ENCODE measurements at places on chromosomes 7 and 10. TPM values are rescaled to one million over a fixed set of nuclear protein-coding genes. Genes with fewer than 3 reads are reported as not detected.
A peak's percentile ranks its signal among the peaks of the same experiment; 100 is the strongest.

GATA3 gene
- total RNA-seq = 0.80 TPM

DNA sequence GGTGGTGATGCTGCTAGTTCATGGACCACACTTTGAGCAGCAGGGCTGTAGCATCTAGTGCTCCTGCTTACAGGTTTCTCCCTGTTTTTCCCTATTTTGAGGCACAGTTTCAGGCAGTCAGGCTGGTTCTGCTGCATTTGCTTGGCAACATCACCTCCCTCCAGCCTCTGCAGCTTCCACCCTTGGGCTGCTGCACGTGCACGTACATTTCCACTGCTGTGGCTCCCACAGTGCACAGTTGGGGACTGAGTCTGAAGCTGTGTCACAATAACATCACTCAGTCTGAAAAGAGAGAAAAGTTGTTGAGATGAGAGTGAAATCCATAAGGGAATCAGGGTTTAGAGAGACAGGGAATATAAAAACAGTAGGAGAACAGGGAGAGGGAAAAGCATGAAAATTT is 230.7 kb upstream of the FZD1 start:
- DNase-seq = no peak

GRCh38 chr7:158818325-158819213 is 10.7 kb downstream of the ESYT2 start:
- peak; percentile 47 for DNase-seq

- no peak for DNase-seq
Measured at GRCh38 chr7:151511946-151512345, 7.7 kb downstream of the RHEB start.

STEAP2 gene
- 2.1 TPM for total RNA-seq

DNA sequence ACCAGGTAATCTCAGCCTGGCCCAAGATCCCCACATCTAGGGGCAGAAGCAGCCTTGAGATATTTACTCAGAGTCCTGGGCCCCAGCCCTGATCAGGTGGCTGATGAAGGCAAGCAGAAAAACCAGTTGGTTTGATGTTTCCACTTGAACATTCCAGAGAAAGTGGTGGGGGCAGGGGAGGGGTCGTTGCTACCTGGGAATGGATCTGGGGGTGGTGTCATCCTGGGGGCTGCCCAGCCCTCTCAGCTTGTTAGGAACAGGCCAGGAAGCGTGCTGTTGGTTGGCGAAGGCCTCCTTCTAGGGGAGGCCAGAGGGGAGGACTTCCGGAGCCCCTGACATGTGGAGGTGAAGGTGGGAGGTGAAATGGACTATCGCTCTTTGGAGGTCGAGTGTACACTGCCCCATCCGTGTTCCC is 3.7 kb upstream of the ABHD11 start:
- DNase-seq = no peak

NEURL1 gene
- 0.05 TPM for total RNA-seq

RBAK gene
- 8.0 TPM for total RNA-seq

DNA sequence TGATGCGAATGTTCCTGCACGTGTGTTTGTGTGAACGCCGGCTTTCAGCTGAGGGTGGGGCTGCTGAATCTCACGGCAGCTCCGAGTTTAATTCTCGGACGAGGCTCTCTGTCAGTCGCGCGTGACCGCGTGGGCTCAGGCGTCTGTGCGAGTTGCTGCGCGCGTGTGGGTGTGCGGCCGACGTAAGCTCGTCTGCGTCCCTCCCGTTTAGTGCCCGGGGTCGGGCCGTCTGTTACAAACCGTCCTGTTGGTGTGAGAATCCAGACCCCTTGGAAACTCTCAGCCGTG is 41.6 kb upstream of the CFAP46 start:
- DNase-seq = no peak

DNA sequence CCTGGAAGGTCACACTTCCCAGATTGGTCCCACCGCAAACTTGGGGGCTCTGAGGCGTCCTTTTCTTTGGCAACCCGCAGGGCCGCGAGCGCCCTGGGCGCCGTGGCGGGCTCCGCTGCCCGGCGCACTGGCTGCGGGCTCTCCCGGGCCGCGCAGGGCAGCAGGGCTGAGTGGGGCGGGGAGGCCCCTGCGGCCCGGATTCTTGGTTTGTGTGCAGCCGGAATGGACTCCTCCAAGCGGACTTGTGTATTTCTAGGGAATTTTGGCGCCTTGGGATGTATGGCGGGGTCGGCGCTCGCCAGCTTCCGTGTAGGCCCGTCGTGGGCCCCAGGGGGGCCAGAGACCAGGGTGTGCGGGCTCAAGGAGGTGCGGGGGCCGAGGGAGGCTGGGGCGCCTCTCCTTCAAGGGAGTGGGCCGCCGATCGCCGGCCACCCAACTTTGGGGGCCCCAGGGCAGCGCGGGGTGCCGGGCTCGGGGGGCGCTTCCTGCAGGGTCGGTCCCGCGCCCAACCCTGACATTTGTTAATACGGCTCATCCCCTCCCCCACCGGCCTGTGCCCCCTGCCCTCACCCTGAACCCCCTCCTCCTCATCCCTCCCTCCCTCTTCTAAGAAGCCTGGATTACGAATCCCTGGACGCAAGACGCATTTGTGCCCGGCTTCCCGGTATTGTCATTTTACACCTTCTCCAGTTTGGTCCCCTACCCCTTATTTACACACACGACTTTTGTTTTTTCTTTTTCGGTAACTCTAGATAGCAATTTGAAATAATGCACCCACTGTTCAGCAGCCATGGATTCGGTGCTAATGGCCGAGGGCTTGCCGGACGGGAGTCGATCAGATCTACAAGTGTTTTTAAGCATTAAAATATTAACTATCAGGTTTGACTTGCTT is 2.5 kb downstream of the TCF7L2 start:
- DNase-seq = no peak

GRCh38 chr7:70030745-70031144 is 432.5 kb downstream of the AUTS2 start:
- DNase-seq = no peak

DNA sequence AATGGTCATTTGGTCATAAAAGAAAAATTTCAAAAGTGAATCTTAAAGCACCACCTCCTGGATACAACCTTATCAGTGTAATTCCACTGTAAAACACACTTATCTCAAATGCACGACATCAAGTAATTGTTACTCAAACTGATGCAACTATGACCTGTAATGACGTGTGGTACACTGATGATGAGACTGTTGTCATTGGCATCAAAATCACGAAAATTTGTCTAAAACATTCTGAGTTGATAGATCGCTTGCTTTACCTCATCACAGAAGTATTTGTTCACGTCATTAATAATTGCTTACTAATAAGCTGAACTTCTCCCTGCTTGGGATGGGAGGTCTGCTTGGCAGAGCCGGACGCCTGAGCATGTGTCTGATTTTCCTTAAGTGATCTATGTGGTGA is 221.8 kb upstream of the KLF6 start:
- DNase-seq = no peak

DNA sequence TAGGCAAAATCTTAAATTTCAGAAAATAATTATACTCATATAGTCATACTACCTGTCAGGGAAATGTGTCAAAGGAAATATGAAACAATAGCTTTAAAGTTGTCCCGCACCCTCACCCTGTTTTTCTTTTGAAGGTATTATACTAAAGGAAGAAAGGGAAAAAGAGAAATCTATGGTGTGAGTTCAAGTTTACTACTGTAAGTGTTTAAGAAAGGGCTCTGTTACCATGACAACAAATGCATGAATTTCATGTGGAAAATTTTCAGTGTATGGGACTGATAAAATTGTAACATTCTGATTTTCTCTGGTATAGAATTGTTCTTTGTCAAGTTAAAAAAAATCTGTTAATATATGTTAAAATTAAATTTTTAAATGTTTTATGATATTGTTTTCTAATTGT is 229.8 kb downstream of the ADK start:
- DNase-seq = no peak

GRCh38 chr7:135235841-135236240 is 2.2 kb downstream of the STRA8 start:
- no peak for DNase-seq

PRKAR2B gene
- total RNA-seq = 0.48 TPM

ZNF777 gene
- 13.9 TPM for total RNA-seq

DNA sequence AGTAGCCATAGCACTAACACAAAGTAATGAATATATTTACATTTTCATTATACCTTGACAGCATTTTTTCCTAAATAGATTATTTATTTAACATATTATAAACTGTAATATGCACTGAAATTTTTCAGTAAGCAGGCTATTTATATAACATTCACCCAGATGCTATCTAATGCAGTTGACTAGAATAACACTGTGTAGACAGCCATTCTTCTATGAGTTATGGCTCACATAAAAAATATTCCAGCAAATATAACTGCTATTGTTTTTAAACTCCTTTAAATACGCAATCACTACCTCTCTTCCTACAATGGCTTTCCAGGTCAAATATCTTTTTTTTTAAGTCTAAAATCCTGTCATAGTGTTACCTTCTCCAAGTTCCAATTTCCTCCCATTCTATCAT is 21.6 kb downstream of the TPK1 start:
- no peak for DNase-seq
